Smooth muscle cell of the umbilical artery (primary cell): ENCODE measurements at places on chromosomes 6 and 20. TPM values are rescaled to one million over a fixed set of nuclear protein-coding genes. Genes with fewer than 3 reads are reported as not detected.

Gene BCAS1
- not detected in 2 replicates for total RNA-seq

Gene LPA
- total RNA-seq, result not detected in 2 replicates

Gene TNFAIP3
- 85.5 and 117 TPM in 2 replicates for total RNA-seq

Gene SHLD1
- total RNA-seq, result 0.74 and 2.7 TPM in 2 replicates

Gene TBX18
- 3.6 and 14.5 TPM in 2 replicates for total RNA-seq

Gene HLA-DRB1
- total RNA-seq, result not detected in 2 replicates

Gene TBC1D20
- 45.7 and 45.8 TPM in 2 replicates for total RNA-seq

Gene PLAGL2
- total RNA-seq, result 3.3 and 4.8 TPM in 2 replicates

Gene ADTRP
- total RNA-seq, result 0.59 and 4.9 TPM in 2 replicates
